Osteocyte (in vitro differentiated cells): ENCODE measurements at places on chromosomes 1 and 21.

- DNase-seq, result no peak
These were observed 1.4 kb downstream of the PRXL2B start for GRCh38 chr1:2587860-2588571.

DNA sequence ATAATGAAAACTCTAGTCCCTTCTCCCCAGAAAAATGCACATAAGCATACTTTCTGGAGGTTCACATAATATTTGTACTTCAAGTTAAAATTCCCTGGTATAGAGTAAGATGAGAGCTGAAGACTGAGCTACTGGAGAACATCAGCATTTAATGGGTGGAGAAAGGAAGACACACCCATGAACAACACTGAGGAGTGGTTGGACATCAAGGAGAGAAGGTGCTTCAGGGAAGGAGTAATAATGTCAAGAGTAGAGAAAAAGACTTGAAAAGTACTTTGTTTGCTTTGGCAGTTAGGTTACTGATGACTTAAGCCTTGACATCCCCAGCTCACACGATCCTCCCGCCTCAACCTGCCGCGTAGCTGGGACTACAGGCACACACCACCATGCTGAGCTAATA is 21.9 kb downstream of the PEA15 start:
- no peak for DNase-seq

GRCh38 chr1:165666152-165666825 is 32.1 kb downstream of the ALDH9A1 start:
- DNase-seq, result no peak

GRCh38 chr1:72100771-72101170 is 181.6 kb downstream of the NEGR1 start:
- DNase-seq, result no peak

GRCh38 chr1:165629848-165630628 is 996 bp upstream of the MGST3 start:
- no peak for DNase-seq

DNA sequence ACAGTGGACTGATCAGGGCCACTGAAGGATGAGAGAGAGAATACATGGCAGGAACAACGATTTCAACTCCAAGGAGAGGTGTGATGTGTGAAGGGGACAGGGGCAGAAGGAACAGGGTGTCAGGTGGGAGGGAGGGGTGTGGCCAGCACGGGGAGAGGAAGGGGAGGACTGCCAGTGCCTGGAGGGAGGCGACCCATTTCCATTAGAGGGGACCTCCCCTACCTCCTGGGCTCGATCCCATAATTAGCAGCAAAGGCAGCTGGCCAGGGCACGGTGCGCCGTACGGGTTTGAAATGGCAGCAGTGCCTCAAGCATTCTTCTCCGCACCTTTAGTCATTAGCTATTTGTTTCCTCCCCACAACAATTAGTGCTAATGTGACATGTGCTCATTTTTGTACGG is 22.7 kb downstream of the CRYAA start:
- peak; percentile 78 for DNase-seq

DNA sequence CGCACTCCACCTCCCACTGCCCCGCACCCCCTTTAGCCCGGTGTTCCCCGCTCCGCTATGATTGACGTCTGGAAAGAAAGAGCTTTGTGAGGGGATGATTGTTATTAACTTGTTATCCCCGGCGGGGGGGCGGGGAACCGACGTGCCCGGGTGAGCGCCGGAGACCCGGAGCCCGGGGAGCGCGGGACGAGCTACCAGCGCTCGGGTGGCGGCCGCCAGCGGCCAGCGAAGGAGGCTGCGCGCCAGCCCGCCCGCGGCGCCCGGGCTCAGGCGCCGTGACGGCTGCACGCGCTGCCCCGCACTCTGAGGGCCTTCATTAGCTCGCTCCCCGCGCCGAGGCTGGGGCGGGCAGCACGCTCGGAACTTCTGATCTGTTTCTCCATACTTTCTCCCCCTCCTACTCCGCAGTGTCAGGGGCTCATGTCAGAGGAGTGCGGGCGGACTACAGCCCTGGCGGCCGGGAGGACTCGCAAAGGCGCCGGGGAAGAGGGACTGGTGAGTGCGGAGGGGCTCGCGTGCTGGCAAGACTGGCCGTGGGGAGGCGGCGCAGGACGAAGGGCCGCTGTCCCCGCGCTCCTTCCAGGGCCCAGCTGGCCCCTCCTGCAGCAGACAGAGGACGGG is 2.1 kb downstream of the LHX8 start:
- DNase-seq, result no peak

DNA sequence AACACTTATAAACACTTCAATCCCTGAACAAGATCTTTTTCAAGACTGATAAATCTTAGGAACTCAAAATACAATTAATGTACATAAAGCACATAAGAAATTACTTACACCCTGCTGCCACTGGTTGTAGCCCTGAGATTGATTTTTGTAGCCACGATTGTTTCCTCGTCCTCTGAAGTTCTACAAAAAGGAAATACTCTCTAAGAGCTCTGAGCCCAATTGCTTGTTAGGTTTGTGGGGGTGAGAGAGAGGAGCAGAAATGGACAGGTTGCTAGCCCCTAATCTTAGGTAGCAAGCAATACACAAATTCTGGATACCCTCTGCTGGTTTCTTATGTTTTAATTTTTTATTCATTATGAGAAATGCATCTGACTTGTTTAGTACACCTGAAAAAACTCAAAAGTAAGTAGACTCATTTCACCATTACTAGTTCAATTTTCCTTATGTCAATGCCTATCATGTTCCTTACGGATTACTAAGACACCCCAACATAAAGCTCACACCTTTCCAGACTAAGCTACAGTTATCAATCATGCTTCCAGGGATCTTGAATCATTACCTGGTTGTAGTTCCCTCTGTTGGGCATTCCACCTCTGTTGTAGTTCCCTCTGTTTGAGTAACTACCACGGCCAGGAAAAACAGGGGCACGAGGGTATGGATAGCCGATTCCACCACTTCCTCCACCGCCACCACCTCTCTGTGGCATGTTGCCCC is 9.3 kb downstream of the HNRNPU start:
- no peak for DNase-seq

- no peak for DNase-seq
These were observed 25.1 kb upstream of the LSS start for GRCh38 chr21:46253610-46254124.

DNA sequence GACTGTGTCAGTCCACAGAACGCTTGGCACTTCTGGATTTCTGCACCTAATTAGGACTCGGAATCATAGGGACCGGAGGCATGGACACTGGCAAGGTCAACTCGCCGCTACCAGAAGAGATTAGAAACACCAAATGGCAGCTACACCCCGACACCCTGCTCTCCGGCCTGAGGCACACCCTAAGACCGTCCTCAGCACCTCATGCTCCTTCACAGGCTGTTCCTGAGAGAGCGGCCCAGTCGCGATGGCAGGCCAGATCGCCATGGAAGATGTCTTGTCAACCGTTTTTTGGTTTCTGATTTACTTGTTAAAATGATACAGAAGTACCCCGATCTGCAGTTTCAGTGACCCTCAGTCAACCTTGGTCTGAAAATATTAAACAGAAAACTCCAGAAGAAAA is 46.8 kb downstream of the NPHP4 start:
- DNase-seq, result peak; percentile 75

- DNase-seq, result no peak
These were observed 132.5 kb upstream of the LYPLAL1 start for GRCh38 chr1:219041141-219041540.

DNA sequence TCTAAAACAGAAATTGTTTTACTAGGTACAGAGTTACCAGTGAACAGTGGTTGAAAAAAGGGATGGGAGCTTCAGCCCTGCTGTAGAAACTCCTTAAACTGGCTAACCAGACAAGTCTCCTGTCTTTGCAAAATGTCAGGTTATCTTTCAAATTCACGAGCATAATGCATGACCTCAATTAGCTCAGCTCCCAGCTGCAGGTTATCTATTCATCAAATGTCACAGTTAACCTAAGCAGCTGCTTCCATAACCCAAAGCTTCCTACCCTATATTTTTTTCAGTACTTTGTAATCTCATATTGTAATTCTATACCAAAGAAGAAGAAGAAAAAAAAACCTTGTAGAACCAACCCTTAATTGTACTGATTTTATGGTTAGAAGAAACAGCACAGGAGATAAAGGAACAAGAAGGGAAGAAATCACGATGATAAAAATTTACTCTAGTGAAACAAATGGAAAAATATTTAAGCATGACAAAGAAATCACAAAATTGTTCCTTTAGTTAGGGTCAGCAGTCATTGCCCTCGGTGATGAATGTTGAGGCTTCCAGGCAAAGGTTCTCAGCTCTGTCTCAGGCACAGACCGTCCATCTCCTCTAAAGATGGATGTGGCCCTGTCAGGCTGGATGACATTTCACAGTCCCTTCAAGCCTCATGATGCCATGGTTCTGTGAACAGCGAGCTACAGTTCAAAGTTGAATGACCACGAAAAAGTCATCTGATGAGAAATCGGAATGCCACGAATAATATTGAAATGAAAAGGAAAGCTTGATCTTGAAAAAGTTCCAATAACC is 95.9 kb downstream of the PLD5 start:
- no peak for DNase-seq

DNA sequence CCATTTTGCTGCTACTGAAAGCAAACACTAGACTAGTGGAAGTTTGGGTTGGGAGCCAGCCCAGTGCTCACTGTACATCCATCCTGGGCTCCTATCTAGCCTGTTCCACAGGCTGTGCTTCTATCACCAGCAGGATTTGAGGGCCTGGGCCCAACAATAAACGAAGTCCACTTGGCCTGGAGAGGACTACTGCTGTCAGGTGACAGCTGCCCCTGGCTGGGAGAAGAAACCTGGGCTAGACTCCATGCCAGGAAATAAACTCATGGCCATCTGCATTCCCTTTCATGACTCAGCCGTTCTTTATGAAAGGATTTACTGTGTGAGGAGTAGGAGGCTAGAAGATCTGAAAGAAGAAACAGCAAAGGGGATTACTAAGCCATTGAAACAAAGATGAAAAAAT is 35.5 kb downstream of the COLGALT2 start:
- DNase-seq, result no peak

GRCh38 chr1:246748867-246749266 is 24.7 kb downstream of the SCCPDH start:
- DNase-seq, result no peak
